SJSA1 (cell line): ENCODE measurements at places on chromosomes 12 and 14. TPM values are rescaled to one million over a fixed set of nuclear protein-coding genes. Genes with fewer than 3 reads are reported as not detected.

DNA sequence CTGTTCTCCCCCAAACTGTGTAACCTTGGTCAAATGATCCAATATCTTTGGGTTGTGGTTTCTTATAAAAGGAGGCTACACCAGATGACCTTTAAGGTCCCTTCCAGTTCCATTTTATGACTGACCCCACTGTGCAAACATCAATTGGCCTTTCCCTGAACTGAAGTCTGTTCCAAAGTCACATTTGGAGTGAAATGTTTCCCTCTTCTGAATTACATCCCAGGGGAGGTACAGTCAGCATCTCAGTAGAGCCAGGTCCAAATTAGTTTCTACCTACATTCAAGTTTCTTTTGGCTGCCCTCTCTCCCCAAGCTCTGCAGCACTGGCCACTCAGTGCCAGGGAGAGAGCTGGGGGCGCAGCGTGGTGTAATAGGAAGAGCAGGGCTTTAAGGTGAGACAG, 34.4 kb downstream of the LIMA1 start:
- no peaks in the 10 kb centered on the region for H3K36me3 ChIP-seq
- H3K27ac ChIP-seq: no peak overlapping the region
- peaks cover 34% of the 10 kb centered on the region for H3K4me1 ChIP-seq
- no peak for DNase-seq
- H3K27me3 ChIP-seq: no peaks in the 10 kb centered on the region

Gene TMEM119
- 225 and 311 TPM in 2 replicates for total RNA-seq

- no peak for DNase-seq
- no peaks in the 10 kb centered on the region for H3K36me3 ChIP-seq
- H3K4me3 ChIP-seq: no peak overlapping the region
Measured at GRCh38 chr14:74596741-74597450, 15.1 kb downstream of the LTBP2 start.

Gene CCDC63
- not detected in 2 replicates for total RNA-seq
